ENCODE measurements at places on chromosomes 6 and 20.

- no peak for DNase-seq
Measured at GRCh38 chr20:53718142-53719021, 124.7 kb upstream of the ZNF217 start.

DNA sequence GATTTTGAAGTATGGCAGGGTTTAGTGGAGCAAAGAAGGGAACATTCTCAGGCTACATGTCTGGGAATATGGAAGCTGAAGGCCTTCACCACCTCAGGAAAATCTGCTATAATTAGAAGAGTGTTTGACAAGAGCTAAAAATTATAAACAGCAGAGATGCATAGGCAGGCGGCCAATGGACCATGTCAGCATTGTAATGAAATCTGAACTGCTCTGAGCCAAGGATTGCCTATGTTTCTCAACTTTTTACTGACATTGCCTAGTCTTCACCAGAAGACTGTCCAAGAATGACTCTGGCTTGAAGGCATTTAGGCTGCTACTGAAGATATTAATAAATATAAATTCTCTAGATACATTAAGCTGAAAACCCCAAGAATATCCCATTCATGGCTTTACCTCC lies 84.1 kb downstream of the C6orf52 start:
- DNase-seq = peak; percentile 26

DNA sequence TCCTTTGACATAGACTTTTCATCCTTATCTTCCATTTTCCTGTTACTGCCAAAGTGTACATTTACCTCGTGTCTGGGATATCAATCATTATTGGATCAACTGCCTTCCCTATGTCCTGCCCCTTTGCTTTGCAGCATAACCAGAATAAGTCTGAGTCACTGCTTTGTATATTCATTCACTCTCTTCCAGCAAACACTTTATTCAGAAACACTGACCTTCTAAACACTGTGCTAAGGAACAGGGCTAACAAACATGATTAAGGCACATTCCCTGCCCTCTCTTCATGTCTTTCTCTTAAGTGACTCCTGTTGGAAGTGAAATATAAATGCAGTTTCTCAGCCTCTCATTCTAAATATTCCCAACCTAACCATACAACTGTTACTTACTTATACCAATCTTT lies 66.9 kb downstream of the COL19A1 start:
- no peak for DNase-seq

GRCh38 chr6:20661721-20662120 lies 127.5 kb downstream of the CDKAL1 start:
- DNase-seq = peak; percentile 15

DNA sequence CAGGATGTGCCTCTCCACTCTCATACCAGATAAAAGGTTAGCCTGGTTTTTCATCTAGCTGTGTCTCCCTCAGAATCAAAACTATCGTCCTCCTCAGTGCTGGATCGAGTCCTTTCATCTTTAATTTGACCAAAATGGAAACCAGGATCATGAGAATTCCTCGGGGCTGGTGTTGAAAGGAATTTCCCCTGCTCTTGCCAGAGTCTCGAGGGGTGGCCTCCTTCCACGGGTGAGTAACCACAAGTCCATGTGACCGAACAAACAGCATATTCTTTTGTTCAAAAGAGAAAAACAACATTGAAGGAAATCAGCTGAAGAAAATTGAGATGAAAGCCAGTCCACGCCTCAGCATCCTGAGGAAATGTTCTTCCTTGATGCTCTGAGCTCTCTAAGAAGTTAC lies 165.9 kb upstream of the CDYL start:
- no peak for DNase-seq

DNA sequence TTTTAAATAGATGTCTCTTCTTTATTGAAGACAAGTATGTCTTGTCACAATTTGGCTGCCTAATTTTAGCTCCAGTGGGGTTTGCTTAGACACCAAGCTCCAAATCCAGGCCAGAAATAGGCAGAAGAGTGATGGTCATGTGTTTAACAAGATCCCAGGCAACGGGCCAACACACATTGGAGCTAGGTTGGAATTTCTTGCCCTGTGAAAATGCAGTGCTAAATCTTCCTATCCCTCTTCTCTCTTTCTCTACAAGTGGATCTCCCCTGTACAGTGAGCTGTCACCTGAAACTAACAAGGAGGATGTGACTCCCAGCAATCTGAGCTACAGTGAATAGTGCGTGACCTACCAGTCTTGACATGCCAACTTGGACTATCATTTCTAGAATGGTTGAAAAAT lies 65.3 kb upstream of the VGLL2 start:
- no peak for DNase-seq

GRCh38 chr6:81561071-81561564 lies 191.4 kb downstream of the TENT5A start:
- no peak for DNase-seq

GRCh38 chr20:32359633-32360332 lies 1.7 kb downstream of the ASXL1 start:
- no peak for DNase-seq

GRCh38 chr20:44942264-44942973 lies 17.8 kb downstream of the TOMM34 start:
- no peak for DNase-seq

DNA sequence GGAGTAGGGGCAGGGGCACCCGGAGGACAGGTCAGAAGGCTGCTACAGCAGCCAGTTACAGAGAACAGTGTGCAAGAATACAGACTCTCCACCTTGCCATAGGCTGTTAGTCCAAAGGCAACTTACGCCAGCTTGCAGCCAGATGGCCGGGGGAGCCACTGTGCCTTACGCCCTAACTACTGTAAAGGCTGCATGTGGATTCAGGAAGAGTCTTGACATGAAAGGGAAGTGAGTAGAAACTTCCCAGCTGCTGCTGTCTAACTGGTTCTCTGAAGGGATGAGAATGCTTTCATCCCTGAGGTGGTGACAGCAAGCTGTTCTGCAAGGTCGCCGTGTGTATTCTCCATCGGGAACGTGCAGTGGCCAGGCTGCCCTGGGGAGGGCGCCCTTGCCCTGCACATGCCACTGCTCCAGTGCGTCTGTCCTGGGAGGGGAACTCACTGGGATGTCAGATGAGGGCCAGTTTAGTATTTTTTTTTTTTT lies 46.1 kb downstream of the LYRM4 start:
- DNase-seq = peak; percentile 63

GRCh38 chr6:36946526-36946925 lies 8.0 kb upstream of the PI16 start:
- DNase-seq = no peak

DNA sequence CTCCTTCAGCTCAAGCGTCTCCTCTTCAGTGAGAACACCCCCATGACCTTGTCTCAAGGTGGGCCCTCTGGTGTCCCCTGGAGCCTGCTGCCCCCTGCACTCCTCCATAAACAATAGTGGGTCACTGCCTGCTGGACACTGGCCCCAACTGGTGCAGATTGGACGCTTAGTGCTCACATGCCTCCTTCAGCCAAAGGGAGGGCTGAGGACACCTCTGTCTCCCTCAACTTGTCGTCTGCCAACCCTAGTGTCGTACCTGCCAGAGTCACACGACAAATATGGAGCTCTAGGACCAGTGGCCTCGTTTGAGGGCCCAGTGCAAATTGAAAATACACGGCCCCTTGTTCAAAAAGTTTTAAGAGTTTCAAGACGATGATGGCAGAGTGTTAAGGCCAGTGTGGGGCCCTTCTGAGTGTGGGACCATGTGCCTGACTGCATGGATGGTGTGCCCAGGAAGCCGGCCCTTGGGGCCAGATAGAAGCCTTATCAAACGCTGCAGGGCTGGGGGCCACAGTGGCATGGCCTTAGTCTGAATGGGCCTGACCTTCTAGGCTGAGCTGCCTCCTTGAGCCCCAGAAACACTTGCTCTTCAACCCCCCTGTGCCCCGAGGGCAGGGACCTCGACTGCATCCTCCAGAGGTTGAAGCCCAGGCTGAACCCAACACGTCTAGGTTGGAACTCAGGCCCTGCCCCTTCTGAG lies 20.1 kb downstream of the APCDD1L start:
- DNase-seq = no peak

GRCh38 chr20:12670301-12670700 lies 338.5 kb upstream of the SPTLC3 start:
- DNase-seq = no peak

GRCh38 chr20:61934716-61935530 lies 130.8 kb downstream of the TAF4 start:
- DNase-seq = no peak

- no peak for DNase-seq
Measured at GRCh38 chr6:128112494-128112893, 211.6 kb upstream of the THEMIS start.

- DNase-seq = no peak
Measured at GRCh38 chr6:142521791-142522190, 220.0 kb downstream of the ADGRG6 start.

GRCh38 chr6:21354805-21355238 lies 238.7 kb upstream of the SOX4 start:
- DNase-seq = no peak

GRCh38 chr20:50245498-50246366 lies 55.1 kb downstream of the CEBPB start:
- DNase-seq = no peak

- DNase-seq = no peak
Measured at GRCh38 chr6:136445063-136445462, 105.2 kb downstream of the MAP7 start.

DNA sequence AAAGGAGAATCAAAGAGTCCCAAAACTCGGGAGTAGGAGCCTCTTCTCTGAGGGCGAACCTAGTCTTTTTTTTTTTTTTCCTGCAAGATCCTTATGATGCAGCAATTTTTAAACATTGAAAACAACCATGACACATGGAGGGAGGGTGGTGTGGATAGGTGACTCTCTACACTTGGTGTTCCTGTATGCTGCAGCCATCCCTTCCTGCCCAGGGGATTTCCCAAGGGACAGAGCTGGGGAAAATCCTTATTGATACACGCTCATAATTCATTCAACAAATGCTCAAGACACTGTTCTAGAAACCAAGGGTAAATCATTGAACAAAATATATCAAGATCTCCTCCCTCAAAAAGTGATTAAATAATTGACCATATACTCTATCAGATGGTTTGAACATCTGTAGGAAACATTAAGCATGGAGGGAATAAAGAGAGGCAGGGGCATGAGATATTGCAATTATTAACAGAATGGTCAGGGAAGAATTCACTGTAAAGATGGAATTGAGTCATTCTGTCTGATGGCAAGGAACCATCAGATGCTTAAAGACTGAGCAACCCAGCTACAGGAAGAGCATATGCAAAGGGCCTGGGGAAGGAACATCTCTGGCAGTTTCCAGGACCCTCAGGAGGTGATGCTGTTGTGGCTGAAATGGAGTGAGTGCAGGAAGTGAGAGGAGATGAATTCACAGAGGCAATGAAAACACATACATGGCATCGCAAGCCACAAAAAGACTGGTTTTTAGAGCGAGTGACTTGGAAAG lies 13.4 kb upstream of the BTN3A3 start:
- no peak for DNase-seq

All from brain (organoid and tissue), 16 donors.